ENCODE measurements at places on chromosomes 6 and 20.

- no peak for DNase-seq
Observed at GRCh38 chr6:30592287-30592686, 21.0 kb downstream of the ABCF1 start.

- DNase-seq = peak; percentile 49
Observed at GRCh38 chr6:110325197-110325596, 33.0 kb downstream of the METTL24 start.

- DNase-seq = peak; percentile 31
Observed at GRCh38 chr20:45346851-45347250, 1.4 kb downstream of the SDC4 start.

DNA sequence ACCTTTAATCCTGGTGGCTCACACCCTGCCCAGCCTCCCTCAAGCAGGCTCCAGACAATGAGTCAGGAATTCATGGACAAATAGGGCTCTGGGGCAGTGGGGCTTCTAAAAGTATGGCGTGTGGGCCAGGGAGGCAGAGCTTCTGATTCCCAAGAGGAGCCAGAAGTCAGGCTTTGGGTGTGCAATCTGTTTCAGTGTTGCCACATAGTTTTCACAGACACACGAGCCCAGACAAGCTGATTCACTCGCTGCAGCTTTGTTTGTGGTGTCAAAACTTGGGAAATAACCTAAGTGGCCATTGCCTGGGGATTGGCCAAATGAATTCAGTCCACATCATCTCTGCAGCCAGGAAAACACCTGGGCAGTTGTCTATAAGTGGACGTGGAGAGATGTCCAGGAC lies 9.2 kb downstream of the PEDS1 start:
- DNase-seq = peak; percentile 95

DNA sequence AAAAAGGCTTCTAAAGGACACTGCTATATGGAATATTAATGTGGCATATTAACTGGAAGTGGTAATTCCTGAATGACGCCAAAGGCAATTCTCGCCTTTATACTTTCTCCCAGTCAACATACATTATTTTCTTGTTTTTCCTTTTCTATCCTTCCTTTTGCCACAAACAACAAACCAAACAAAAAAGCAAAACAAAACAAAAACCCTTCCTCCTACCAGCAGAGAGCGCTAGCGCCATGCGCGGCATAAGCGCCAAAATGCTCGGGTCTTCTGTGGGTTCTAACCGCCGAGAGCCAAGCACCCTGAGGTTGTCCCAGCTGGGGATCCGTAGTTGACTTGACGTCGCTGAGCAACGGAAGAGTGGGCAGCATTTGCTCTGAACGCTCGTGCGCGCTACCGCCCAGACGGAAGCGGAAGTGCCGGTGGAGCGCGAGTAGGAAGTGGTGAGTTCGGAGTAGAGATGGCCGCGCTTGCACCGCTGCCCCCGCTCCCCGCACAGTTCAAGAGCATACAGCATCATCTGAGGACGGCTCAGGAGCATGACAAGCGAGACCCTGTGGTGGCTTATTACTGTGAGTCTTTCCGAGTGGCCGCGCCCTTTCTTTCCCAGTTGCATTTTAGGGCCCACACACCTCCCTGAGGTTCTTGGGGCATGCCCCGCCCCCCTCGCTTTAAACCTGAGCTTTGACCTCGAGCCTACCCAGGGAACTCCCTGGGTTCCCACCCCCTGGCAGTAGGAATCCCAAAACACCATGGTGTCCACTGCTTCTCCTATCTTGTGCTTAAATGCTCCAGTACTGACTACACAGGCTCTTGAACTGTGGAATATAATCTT lies at the start of the genes NMBR and VTA1:
Gene NMBR, minus strand, starts transcription at position 295 of the 835 bp plus-strand sequence. CDS start 58,464 bp downstream, outside the sequence.
Gene VTA1, plus strand, starts transcription at position 436 of the 835 bp plus-strand sequence. Its CDS starts 25 bp downstream, at position 461.
- DNase-seq = peak; percentile 100

DNA sequence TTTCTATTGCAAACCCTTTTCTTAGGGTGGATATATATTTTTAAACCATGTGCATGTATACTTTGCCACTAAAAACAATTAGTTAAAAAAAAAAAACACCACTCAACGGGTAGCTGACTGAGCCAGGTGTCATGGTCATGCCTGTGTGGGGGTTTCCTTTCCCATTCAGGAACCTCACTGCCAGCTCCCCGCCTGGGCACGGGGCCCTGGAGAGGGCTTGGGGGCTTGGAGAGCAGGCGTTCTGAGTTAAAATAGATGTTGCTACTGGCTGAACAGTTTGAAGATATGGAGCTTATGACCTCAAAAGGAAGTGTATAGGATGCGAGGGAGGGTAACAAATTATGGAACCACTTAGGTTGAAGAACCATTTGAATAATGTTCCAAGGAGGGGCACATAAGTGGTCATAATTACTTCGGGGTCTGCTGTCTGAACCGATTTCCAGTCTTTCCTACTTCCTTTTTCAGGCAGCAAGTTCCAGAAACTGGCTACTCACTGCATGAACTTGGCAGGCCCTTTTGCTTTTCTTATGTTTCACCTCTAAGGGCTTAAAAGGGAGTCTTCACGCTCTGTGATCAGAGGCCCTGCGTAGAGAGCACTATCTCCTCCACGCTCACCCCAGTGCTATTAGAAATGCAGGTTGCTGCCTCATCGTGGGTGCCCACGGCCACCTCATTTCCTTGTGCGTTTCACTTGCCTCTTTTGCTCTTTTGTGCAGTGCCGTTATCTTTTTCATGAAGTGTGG lies 9.9 kb downstream of the STX16 start:
- DNase-seq = no peak

DNA sequence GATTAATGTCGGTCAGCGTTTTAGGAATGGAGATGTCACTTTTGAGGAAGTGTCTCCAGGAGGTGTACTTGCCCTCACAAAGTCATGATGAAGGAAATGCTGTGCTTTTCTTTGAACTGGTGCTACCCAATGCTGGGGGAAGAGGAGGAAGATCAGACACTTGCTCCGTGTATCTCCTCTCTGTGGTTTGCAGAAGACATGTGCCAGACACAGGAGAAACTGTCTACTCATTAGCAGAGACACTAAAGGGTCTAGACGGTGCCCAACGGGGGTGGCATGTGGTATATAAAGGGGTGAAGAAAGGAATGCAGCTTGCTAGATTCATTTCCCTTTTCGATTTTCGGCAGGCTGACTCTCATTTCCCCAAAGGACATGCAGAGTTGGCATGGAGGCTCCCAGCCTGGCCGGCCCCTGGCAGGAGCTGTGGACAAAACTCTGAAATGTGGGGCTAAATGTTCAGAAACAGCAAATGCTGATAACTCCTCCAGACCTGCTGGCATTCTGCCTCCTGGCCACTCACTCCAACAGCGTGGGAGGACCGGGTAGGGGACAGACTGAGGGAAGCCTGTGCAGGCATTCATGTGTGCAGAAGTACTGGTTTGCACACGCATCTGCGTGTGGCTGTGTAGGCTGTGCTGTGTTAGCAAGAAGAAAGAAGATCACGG lies 59.6 kb upstream of the QKI start:
- DNase-seq = no peak

DNA sequence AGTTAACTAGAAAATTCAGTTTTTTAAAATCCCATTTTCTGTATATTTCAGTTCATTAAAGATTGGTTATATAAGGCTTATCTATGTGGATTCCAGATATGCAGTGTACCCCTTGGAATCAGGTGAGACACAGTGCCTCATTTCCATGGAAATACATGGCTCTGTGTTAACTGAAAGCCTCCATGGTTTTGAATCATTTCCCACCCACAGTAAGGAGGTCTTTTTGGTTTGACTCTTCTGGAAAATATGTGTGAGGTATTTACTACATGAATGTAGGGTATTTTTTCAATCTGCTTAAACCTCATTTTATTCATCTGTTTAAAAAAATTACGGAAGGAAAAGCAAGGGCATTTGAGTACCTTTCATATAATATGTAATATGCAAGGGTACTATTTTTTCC lies 25.5 kb downstream of the RNF144B start:
- DNase-seq = no peak

DNA sequence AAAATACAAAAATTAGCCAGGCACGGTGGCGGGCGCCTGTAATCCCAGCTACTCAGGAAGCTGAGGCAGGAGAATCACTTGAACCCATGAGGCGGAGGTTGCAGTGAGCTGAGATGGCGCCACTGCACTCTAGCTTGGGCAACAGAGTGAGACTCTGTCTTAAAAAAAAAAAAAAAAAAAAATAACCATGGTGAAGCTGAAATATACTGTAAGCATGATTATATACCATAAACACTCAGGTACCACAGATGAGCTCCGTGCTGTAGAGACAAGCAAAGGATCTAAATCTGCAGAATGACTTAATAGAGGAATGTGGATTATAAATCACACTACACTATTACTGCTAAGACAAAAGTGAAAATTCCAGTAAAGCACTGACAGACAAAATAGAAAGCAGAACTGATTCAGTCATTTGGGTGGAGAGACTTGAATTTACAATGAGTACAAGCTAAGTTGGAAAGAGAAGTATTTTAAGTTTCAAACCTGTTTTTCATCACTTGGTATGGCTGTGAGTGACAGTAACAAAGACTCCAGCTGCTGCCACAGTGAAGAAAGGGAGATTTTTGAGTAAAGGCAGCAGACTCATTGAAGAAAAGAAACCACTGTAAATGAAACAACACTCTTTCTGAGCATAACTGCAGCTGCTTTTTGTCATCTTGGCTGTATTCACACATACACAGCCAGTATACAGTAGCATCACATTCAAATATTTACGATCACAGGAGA lies 322.1 kb downstream of the RNGTT start:
- DNase-seq = no peak

DNA sequence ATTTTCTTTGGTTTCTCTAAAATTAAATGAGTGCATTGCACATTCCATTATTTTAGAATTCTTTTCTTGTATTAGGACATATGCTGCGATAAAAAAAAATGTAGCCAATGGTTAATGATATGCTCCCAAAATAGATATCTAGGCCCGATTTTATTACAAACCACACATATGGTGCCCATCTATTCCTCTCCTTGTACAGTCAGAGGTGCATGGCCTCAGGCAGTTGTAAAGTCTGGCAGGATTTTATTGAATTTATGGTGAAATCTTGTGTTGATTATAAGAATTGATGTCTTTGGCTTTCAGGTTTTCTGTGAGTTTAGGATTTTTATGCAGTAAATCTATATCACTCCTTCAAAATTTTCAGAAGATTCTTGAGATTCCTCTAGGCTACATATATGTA lies 192.2 kb downstream of the RFPL4B start:
- no peak for DNase-seq

GRCh38 chr6:157555455-157556143 lies 174.6 kb downstream of the ZDHHC14 start:
- no peak for DNase-seq

DNA sequence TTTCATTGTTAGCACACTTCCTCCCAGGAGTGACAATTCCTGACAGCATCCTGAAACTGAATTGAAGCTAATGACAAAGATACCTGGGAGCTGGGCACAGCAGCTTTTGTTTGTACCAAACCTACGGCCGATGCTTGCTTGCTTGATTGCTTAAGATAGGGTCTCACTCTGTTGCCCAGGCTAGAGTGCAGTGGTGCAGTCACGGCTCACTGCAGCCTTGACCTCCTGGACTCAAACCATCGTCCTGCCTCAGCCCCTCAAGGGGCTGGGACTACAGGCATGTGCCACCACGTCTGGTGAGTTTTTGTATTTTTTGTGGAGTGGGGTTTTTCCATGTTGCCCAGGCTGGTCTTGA lies 84.7 kb upstream of the SCP2D1 start:
- no peak for DNase-seq

DNA sequence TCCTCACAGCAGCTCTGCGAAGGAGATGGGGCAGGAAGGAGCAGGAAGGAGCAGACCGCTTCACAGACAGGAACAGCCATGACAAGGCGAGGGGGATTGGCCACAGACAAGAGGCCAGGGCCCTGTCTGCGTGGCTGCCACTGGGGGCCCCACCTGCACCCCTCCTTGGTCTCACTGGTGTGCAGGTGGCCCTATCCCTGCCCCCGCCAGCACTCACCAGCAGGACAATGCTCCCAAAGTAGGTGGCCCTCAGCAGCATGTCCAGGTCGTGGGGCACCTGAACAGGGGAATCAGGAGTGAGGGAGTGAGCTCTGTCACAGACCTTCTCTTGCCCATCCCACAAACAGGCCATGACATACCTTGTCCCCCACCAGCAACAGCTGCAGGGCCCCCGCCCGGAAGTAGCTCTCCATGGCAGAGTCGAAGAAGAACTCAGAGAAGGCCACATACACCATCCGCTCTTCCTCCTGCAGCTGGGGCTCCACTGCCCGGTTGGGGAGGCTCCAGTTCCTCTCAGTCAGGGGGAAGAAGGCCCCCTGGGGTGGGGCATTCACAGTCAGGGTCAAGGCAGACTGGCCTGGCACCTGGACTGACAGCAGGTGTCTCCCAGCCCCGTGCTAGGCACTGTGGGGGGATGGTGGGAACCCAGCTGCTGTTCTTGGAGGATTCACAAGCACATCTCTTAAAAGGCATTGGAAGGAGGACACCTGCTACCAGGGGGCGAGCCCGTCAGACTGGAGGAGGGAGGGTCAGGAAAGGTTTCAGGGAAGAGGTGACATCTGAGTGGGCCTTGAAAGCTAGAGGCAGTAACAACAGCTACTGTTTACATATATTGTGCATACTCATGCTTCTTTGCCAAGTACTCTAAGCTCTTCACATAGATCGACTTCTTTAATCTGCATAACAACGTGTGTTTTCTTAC lies 7.1 kb downstream of the PLTP start:
- no peak for DNase-seq
